ENCODE measurements at places on chromosomes 1 and 21. TPM values are rescaled to one million over a fixed set of nuclear protein-coding genes. Genes with fewer than 3 reads are reported as not detected.

- H3K4me3 ChIP-seq = no peak overlapping the region
- H3K27ac ChIP-seq = no peak overlapping the region
- H3K36me3 ChIP-seq = no peaks in the 10 kb centered on the region
These were observed 212.9 kb upstream of the HOOK1 start for GRCh38 chr1:59601811-59602210.

GRCh38 chr1:15579683-15580047 is 5.2 kb downstream of the AGMAT start:
- H3K4me3 ChIP-seq = peak overlapping the region; percentile 29
- H3K27me3 ChIP-seq = no peaks in the 10 kb centered on the region
- H3K4me1 ChIP-seq = peaks cover 53% of the 10 kb centered on the region
- no peak for DNase-seq
- H3K36me3 ChIP-seq = no peaks in the 10 kb centered on the region

DNA sequence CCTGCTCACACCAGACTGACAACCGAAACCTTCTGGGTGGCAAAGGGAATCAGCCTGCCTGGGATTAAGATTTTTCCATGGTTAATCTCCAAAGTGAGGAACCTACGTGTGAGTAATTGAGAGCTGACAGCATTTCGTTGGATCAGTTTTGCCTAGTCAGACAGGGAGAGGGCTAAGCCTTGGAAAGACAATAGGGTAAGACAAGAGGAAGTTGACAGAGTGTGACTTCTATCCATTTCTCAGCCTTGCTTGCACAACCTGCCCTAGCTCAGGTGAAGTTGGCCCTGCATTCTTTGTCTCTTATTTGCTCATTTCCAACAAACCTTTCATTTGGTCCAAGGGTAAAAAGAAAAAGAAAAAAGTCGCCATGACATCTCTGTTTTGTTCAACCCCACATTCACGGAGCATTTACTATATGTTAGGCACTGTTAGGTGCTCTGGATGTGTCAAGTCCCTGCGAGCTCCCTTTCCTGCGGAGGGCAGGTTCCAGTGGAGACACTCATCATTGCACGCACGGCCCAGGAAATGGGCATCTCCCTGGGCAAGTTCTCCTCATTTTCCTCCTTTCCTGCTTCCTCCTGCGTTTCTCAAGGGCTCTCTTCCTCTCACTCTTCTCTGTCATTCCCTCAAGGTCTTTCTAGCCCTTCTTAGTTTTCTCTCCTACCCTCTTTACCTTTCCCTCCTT is 23.3 kb downstream of the KIRREL1 start:
- H3K27me3 ChIP-seq = no peaks in the 10 kb centered on the region
- H3K36me3 ChIP-seq = no peaks in the 10 kb centered on the region
- no peak for DNase-seq
- no peaks in the 10 kb centered on the region for H3K4me1 ChIP-seq
- H3K27ac ChIP-seq = no peak overlapping the region

The AMY1B gene
- polyA plus RNA-seq = not detected

The GBP2 gene
- polyA plus RNA-seq = 127 TPM

DNA sequence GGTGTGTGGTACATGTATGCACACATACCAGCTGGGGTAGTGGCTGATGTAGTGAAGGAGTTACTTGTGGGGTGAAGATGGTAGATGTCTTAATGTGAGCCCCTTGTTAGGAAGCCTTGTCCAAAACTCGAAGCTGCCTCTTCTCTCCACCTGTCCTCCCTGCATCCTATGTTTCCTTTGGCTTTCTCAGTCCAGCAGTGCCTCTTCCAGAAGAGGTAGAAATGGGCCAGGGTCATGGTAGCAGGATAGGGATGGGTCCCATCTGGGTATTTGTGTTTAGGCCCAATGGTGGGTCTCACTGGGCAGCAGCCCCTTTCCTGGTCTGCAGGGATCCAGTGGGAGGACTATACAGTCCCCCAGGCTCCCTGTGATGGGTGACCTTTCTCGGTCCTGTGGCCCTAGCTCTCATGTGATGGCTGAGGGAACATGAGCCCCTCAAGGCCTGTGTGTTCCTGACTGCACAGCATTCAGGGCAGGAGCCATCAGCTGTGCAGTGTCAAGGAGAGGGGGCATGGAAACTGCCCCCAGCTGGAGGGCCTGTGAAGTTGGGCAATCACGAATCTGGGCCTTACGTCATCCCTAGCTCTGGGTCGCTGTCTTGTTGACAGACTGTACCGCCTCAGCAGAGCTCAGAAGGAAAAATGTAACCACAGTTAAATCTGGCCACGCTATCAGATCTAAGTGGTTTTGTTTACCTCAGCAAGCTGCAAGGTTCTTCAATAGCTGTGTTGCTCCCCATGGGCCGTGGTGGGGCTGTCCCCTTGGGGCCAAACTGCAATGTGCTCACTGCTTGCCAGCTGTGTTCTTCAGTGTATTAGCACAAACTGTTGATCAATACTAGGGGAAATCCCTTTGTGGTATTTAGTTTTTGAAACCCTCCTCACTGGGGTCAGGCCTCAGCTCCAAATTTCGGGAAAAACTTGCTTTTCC is 82.7 kb downstream of the NOS1AP start:
- H3K36me3 ChIP-seq = no peaks in the 10 kb centered on the region
- H3K27me3 ChIP-seq = peaks cover 5% of the 10 kb centered on the region
- no peaks in the 10 kb centered on the region for H3K4me1 ChIP-seq
- no peak overlapping the region for H3K4me3 ChIP-seq

- no peak for DNase-seq
- no peaks in the 10 kb centered on the region for H3K36me3 ChIP-seq
- H3K4me1 ChIP-seq = no peaks in the 10 kb centered on the region
These were observed 244.0 kb downstream of the DNM3 start for GRCh38 chr1:172085317-172085716.

DNA sequence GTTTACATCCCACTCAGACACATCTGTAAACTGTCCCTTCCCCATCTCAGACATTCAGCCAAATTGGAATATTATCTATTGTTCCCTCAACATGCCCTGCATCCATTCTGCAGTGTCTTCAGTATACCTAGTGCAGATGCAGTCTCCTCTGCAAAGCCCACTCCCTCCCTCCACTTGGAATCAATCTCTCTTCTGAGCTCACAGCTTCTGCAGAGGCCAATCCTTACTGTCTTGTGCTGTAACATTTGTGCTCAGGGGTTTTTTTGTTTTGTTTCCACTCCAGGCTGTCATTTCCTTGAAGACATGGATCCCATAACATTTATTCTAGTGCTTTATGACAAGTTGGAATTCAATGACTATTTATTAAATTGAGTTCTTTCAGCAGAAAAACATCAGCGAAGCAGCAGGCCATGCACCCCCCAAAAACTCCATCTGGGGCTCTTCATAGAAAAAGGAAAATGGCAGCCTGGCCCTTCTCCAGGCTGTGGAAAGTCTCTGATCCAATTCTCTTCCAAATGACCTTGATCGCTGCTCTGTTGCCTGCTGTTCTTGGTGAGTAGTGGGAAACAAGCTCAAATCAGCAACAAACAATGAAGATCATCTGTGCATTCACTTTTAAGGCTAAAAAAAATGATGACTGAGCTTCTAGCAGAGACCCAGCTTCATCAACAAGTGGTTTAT is 8.7 kb downstream of the C4BPA start:
- H3K4me1 ChIP-seq = no peaks in the 10 kb centered on the region
- no peak for DNase-seq
- H3K27ac ChIP-seq = no peak overlapping the region
- no peaks in the 10 kb centered on the region for H3K27me3 ChIP-seq

The SRSF10 gene
- 111 TPM for polyA plus RNA-seq

The OR6N1 gene
- polyA plus RNA-seq = not detected

The PLA2G5 gene
- polyA plus RNA-seq = not detected

DNA sequence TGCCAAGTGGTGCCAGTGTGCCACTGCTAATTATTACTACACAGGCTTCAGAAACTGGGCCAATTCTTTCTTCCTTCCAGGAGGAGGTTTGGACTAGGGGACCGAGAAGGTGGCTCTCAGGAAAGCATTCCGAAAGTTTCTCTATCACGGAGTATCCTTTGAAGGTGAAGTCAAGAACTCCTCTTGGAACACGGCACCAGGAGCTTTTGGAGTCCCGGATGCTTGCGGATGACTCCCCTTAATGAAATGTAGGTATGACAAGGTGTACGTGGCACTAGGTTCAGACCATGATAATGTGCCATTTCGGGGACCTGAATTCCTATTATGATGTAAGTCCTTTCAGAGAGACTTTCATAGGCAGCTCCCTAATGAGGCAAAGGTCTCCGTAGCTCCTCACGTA is 634.1 kb downstream of the KIF26B start:
- no peaks in the 10 kb centered on the region for H3K4me1 ChIP-seq
- H3K36me3 ChIP-seq = no peaks in the 10 kb centered on the region
- no peak for DNase-seq
- no peak overlapping the region for H3K4me3 ChIP-seq

GRCh38 chr21:21183092-21183491 is 184.9 kb downstream of the NCAM2 start:
- no peaks in the 10 kb centered on the region for H3K27me3 ChIP-seq
- no peaks in the 10 kb centered on the region for H3K36me3 ChIP-seq
- no peaks in the 10 kb centered on the region for H3K4me1 ChIP-seq
- no peak overlapping the region for H3K4me3 ChIP-seq

- H3K27me3 ChIP-seq = no peaks in the 10 kb centered on the region
- no peaks in the 10 kb centered on the region for H3K36me3 ChIP-seq
- H3K4me1 ChIP-seq = no peaks in the 10 kb centered on the region
- DNase-seq = no peak
- no peak overlapping the region for H3K27ac ChIP-seq
These were observed 52.3 kb downstream of the ABL2 start for GRCh38 chr1:179177182-179177581.

The WDR47 gene
- 6.3 TPM for polyA plus RNA-seq

The FBXO44 gene
- polyA plus RNA-seq = 10.0 TPM

- no peaks in the 10 kb centered on the region for H3K36me3 ChIP-seq
- H3K27ac ChIP-seq = no peak overlapping the region
- no peak overlapping the region for H3K4me3 ChIP-seq
- DNase-seq = no peak
- H3K4me1 ChIP-seq = no peaks in the 10 kb centered on the region
- no peaks in the 10 kb centered on the region for H3K27me3 ChIP-seq
These were observed 38.2 kb downstream of the PAX7 start for GRCh38 chr1:18668750-18669404.

The BRDT gene
- polyA plus RNA-seq = not detected

GRCh38 chr1:227886993-227887696 is 60.6 kb downstream of the WNT9A start:
- H3K27me3 ChIP-seq = no peaks in the 10 kb centered on the region
- no peaks in the 10 kb centered on the region for H3K36me3 ChIP-seq
- peaks cover 54% of the 10 kb centered on the region for H3K4me1 ChIP-seq
- DNase-seq = peak; percentile 29
- peak overlapping the region; percentile 40 for H3K27ac ChIP-seq

DNA sequence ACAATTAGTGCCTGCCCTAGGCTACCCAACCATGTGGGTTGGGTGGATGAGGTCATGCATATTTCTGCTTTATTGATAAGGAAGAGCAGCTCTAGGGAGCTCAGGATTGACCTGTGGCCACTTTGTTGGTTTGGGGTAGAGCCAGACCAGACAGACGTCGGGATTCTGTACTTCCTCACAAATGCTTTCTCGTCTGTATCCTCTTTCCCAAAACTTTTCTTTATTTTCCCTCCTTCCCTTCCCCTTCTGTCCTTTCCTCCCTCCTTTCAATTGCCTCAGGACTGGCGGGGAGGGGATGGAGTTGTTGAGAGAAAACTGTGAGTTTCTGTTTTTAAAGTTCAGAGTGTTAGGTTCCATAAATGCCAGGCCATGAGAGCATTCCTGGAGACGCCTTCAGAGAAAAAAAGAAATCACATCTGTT is 68.0 kb downstream of the UCK2 start:
- peaks cover 6% of the 10 kb centered on the region for H3K4me1 ChIP-seq
- no peaks in the 10 kb centered on the region for H3K36me3 ChIP-seq
- H3K4me3 ChIP-seq = no peak overlapping the region
- no peaks in the 10 kb centered on the region for H3K27me3 ChIP-seq
- no peak for DNase-seq
- H3K27ac ChIP-seq = no peak overlapping the region

DNA sequence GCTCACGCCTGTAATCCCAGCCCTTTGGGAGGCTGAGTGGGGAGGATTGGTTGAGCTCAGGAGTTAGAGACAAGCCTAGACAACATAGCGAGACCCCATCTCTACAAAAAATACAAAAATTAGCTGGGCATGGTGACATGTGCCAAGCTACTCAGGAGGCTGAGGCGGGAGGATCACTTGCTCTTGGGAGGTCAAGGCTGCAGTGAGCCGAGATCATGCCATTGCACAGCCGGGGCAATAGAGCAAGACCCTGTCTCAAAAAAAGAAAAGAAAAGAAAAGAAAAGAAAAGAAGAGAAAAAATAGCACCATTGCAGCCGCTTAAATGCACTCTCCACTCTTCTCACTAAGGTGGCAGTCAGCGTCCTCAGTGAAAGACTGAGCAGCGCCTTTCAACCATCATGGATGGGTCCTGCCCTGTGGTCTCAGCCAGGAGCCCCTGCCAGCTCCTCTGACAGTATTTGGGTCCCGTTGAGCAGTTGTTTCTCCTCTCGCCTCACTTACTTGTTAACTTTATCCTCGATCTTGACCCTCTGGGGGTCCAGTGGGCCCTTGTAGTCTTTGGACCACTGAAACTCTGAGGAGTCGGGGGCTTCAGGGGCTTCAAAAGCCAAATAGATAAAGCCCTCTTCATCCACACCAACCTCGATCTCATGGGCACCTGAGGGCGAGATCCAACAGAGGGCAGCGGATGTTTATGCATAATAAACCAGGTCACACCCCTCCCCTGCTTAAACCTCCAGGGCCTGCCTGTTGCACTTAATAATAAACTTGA is 36.9 kb downstream of the MYOM3 start:
- no peaks in the 10 kb centered on the region for H3K4me1 ChIP-seq
- H3K27ac ChIP-seq = no peak overlapping the region
- no peaks in the 10 kb centered on the region for H3K36me3 ChIP-seq
- no peak overlapping the region for H3K4me3 ChIP-seq

DNA sequence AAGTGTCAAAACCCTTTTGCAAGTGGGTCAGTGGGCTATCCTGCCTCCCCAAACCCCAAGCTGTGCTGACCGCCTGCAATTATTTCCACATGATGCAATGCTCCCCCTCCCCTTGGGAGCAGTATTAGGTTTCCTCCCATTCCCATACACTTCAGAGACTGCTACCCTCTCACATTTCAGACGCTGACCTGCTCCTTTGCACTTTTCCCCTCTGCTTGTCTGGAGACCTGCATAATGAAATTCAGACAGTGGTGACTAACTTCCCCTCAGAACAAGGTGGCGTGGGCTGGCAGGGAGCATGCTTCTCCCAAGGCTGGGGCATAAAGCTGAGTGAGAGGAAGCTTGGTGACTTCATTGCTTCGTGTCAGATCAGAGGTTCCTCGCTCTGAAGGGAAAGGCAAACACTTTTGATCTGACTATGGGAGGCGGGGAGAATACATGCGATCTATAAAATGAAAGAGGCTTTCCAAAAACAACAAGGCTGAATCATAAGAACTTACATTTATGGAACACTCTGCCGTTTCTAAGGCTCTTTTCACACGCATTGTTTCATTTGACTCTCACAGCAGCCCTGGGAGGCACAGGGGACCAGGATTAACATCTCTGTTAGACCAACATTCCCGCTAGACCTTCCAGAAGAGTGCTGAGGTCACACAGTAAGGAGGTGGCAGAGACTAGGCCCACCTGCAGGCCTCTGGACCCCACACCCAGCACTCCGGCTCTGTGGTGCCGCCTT is 27.5 kb upstream of the ROR1 start:
- H3K4me3 ChIP-seq = no peak overlapping the region
- H3K27me3 ChIP-seq = no peaks in the 10 kb centered on the region
- H3K36me3 ChIP-seq = no peaks in the 10 kb centered on the region
- no peak overlapping the region for H3K27ac ChIP-seq
- DNase-seq = no peak
- no peaks in the 10 kb centered on the region for H3K4me1 ChIP-seq

The SUMO3 gene
- 74.9 TPM for polyA plus RNA-seq

Measured in CD4-positive, alpha-beta memory T cell (primary cell).